Activated effector memory CD4-positive, alpha-beta T cell treated with Interleukin-2 at 50 U/mL for 16 hours (primary cell): ENCODE measurements at places on chromosomes 11 and 22.

DNA sequence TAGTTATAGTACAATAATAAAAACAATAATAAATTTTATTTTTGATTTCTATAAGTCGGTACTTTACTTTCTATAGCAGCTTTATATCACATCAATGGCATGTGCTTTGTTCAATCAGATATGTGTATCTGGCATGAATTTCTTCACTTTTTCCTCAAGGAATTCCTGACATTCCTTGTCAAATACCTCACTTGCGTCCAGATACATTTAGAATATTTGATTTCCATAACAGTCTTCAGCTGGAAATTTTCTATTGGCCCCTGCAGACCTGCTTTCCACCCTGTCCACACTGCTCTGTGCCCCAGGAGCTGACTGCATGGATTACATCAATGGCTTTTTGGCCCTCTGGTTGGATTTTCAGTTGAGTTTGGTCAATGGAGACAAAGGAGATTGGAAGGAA is 93.2 kb downstream of the FAR1 start:
- no peak for DNase-seq

- no peak for DNase-seq
Observed at GRCh38 chr11:92330114-92330513, 105.5 kb downstream of the FAT3 start.

DNA sequence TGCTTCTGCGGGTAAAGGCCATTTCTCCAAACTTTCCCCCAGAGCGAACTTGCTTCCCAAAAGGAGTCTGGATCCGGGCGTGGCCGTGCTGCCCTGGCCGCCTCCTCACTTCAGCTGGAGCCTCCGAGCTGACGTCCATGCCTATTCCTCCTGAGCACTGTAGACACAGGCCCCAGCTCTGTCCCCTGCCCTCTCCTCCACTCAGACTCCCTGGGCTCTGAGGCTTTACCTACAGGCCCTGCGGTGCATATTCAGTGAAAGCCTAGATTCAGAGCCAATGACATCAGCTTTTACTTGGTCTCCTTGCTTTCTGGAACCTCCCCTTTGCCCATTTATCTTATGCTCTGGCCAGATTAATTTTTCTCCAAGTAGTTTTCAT is 9.7 kb downstream of the LRP5 start:
- no peak for DNase-seq

- no peak for DNase-seq
Observed at GRCh38 chr11:126971305-126971704, 29.3 kb downstream of the KIRREL3 start.

- no peak for DNase-seq
Observed at GRCh38 chr11:67463680-67464410, 5.2 kb downstream of the TMEM134 start.

DNA sequence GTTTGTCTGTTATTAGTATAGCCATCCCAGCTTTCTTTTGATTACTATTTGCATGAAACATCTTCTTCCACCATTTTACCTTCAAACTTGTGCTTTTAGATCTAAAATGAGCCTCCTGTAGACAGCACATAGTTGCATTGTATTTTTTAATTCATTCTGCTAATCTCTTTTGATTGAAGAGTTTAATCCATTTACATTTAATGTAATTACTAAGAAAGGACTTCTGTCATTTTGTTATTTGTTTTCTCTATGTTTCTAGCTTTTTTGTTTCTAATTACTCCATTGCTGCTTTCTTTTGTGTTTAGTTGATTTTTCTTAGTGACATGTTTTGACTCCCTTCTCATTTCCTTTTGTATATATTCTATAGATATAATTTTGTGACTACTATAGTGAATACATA is 43.7 kb upstream of the ZBTB44 start:
- DNase-seq: no peak

GRCh38 chr11:17927681-17928343 is 85.0 kb downstream of the SERGEF start:
- DNase-seq: no peak

GRCh38 chr11:103773059-103773458 is 263.4 kb upstream of the DDI1 start:
- DNase-seq: no peak

DNA sequence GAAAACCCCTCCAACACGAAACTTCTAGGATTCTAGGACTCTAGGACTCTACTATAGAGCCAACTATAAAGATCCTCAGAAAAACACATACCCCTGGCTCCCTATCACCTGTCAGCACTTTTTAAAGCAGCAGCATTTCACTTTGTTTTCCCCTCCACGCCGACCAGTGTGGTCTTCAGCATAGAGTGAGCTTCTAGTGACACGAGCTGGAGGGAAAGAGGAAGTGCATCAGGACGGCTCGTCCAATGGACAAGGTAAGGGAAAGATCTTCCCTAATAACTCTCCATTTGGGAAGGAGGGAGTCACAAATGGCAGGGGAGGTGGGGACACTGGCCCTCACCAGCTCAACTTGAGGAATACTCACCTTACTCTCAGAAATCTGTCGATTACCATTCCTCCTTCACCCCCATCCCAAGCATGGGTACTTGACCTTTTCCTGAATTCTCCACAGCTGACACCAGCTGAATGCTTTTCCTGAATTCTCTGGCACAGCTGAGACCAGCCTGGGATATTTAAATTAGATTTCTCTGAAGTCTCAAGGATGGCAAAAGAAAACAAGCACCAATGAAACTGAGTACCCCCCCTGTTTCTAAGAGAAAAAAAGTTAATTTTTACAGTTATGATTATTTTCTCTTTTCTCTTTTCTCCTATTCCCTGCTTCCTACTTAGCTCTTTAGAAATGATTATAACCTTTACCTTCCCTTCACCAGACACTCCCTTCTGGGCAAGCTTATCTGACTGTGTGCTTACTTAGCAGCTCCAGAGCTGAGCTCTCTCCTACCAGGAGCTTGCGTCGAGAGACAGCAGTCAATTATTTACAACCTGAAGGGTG is 33.3 kb upstream of the NNMT start:
- DNase-seq: no peak

DNA sequence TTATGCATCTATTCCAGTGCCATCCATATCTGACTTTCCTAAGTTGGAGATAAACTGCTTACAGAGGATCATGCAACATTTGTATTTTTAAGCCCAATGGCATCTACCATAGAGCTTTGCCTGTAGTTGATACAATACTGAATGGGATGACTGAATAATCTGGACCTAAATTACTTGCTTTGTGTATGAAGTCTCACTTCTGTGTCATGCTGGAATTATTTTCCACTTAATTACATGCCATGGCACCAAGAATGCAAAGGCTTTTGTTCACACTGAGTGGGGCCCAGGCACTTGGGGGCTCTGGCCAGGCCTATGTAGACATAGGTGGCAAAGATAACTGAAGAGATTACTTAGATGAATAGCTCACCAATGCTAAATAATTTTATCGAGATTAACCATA is 51.6 kb downstream of the OPCML start:
- no peak for DNase-seq

DNA sequence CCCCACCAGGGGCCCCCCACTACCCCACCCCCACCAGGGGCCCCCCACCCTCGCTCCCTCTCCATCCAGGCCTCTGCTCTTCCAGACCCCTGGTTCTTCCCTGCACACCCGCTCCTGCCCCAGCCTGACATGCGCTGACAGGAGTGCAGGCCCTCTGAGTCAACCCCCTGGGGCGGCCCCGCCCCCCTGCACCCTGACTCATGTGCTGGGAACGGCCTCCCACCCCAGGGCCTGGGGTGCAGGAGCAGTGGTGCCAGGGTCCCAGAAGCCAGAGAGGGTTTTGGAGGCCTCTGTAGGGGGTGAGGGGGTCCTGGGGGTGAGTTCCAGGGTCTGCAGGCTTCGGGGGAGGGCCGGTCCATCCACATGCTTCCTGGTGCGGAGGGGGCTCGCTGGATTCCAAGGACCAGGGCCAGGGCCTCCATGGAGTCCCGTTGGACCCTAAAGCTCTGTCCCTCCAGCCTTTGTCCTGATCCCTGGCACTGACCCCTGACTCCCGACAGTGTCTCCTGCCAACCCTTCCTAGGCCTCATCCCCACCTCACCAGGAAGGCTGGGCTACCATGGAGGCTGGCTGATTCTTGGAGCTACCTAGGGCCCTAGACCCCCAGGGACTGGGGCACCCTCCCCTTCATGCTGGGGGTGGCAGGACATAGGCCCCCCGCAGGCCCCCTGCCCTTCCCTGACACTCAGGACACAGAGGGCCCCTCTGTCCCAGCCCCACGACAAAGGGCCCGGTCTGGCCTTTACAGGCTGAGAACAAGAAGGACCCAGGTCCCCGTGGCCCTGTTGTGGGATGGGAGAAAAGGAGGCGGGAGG is 583 bp upstream of the PKP3 start:
- no peak for DNase-seq

GRCh38 chr11:64720167-64720566 is 2.8 kb downstream of the NRXN2 start:
- DNase-seq: no peak

DNA sequence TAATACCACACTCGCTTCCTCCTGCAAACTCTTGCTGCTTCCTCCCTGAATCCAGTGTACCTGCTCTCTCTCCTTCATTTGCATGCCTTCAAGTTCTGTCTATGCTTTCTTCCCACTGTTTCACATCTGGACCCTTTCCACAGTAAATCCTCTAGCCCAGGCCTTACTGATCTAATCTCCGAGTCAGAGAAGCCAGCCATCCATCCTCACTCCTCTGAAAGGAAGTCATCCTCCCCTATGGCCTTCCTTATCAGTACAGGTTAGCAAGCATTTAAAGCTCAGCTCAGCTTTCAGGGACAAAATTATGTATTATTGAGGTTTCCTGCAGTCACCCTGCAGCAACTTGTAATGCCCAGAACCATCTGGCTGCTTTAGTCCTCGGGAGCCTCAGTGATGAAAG is 116.1 kb downstream of the GALNT18 start:
- no peak for DNase-seq

DNA sequence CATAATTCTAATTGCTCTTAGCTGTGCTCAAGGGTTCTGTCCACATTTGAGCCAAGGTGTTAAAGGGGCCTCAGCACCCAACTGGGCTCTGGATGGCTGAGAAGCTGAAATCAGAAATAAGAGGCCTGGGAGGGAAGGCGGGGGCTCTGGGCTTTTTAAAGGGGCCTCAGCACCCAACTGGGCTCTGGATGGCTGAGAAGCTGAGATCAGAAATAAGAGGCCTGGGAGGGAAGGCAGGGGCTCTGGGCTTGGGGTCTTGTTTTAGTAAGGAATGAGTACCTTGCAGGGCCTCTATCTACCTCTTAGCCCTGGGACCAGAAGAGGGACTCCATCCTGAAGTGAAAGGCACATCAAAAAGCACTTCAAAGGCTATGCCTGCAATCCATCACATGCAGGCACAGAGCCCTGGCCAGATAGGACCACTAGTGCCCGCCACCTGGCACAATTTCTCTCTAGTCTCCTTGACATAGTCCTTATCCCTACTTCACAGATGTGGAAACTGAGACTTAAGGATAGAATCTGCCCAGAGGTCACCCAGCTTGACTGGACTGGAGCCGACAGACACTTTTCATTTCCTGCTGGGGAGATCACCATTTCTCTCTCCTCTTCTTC is 35.6 kb downstream of the DKK3 start:
- DNase-seq: no peak

DNA sequence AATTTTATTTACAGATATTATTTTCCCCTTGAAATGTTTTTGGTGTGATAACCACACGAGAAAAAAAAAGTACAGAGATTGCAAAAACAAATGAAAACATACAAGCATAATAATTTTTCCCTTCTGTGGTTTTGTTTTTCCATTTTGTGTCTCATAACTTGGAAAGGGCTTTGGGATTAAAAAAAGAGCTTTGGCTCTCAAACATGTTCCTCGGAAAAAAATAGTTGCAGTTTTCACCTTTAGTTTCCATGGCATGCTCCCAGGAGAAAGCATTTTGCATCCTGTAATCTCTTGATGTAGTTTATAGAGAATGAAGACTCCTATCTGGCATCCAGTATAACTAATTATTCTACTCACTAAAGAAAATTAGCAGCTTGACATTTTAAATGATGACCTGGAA is 362.1 kb upstream of the PDGFD start:
- no peak for DNase-seq

- DNase-seq: no peak
Observed at GRCh38 chr11:111093061-111093460, 152.5 kb upstream of the POU2AF2 start.

DNA sequence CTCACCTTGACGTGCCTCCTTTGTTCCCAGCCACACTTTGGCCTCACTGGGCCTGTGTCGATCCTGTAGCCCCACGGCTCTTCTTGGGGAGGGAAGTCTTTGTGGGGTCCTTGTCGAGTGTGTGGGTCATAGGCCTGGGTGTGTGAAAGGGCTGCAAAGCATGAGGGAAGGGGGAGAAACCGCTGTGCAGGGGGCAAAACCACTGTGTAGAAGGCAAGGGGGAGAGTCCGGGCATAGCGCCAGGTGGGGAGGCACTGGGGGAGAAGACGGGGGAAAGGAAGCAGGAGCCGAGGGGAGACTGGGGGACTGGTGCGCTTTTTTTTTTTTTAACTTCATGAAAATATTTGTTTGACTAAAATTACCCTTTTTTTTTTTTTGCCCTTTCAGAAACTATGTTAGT is 65.1 kb upstream of the RASD2 start:
- DNase-seq: no peak

DNA sequence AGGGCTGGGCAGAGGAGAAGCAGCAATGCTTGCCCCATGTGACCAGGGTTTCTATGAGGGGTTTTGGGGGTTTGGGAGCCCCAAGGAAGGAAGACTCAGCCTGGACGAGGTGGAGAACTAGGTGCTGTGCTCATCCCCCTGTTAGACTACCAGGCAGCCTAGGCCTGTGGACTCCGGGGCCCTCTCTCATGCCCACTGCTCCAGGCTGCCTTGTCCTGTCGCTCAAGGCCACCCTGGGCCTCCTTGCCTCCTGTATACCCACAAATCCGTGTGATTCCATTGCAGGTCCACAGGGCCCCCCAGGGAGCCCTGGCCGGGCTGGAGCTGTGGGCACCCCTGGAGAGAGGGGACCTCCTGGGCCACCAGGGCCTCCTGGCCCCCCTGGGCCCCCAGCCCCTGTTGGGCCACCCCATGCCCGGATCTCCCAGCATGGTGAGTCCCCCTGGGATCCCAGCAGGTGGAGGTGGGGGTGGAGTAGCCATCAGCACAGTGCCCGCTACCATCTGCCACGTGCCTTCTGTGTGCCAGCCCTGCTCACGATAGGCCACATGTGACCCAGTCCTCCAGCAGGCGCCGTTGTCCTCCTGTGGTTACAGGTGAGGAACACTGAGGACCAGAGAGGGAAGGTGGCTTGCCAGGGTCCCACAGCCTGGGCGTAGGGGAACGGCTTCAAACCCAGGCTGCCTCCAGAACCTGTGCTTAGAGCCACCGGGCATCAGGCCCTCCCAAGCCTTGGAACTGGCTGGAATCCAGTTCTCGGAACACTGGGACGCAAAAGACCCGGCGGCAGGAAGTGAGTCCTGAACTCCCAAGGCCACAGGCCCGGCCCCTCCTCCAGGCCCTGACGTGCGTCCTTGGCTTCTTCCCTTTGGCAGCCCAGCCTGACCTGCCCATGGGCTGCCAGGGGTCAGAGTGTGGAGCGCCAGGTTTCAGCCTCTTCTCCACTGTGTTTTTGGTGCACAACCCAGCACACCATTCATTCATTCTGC is 26.6 kb downstream of the EMID1 start:
- DNase-seq: no peak

GRCh38 chr11:131898949-131899348 is 528.5 kb downstream of the NTM start:
- no peak for DNase-seq

- DNase-seq: no peak
Observed at GRCh38 chr11:8034604-8035190, 46.3 kb upstream of the TUB start.
